Stimulated activated CD8-positive, alpha-beta memory T cell treated with anti-CD3 and anti-CD28 coated beads, Interleukin-15, amount 100 ng/mL, for 24 hours (primary cell): ENCODE measurements at places on chromosomes 7 and 10.

DNA sequence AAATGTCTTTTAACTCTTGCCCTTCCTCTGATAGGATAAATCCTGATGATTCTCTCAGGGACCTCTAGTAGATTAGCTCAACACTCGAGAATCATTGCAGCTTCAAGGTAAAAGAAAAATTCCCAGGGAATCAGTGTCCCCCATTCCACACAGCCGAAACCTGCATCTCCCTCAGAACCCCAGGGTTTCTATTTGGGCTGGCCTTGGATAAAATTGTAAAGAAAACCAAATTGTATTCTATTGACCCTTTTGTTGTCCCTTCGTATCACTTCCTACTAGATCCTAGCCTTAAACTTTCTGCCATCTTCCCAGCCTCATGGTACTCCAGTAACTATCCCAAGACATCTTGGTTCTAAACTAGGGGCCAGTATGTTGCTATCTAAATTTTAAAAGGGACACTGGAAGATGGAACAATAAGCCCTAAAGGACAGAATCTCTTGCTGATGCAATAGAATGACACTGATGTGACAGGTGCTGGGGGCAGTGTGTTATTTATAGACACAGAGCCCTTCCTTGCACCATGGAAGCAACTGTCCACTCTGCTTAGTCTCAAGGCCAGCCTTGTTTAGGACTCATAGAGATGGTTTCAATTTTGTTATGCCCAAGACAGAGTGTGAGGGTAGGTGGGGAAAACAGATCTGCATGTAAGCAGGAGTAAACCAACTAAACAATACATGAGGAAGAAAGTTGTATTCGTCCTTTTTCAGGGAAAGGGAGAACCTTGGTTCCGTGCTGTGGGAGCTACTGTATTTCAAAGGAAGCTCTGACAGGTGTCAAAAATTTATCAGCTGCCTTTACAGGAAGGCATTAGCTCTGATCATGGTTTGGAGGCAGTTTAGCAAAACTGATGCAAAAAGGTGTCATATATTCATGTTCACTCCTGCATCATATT, 7.6 kb downstream of the ASB15 start:
- DNase-seq, result no peak

- DNase-seq, result no peak
These were observed 22.8 kb upstream of the ADAMTS14 start for GRCh38 chr10:70649526-70649925.

DNA sequence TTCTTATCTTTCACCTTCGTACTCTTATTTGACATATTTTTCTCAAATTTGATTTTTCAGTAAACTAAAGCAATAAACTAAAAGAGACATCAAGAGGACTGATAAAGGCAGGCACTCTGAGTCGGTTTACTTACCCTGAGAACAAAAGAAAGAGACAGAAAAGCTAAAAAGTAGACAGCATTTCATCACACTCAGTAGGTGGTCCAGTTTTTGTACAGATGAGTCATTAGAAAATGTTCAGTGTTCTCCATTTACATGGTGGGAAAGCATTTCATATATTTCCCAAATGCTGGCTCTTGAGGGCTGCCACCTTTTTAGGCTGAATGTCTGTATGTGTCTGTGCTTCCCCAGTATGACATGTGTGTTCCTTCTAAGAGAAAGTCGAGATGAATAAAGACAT, 52.7 kb downstream of the NHLRC2 start:
- no peak for DNase-seq

DNA sequence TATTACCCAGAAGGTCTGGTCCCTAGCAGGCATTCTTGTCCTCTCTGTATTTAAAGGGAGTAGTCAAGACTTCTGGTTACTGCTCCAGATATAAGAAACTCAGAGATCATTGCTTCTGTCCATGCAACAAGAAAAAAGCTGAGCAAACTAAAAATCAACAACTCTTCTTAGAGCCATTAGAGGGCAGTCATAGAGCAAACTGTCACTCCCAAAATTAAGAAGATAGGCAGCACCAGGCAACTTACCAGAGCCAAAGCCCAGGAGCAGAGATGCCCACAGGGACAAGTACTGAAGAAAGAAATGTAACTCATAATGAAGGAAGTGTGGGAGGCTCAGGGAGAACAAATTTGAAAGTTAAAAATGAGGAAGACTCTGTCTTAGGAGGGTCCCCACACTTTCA, 472.9 kb upstream of the COBL start:
- no peak for DNase-seq

GRCh38 chr10:60508831-60509230, 119.2 kb upstream of the ANK3 start:
- DNase-seq, result no peak

- DNase-seq, result no peak
These were observed 35.9 kb upstream of the ANK3 start for GRCh38 chr10:60425392-60426110.

DNA sequence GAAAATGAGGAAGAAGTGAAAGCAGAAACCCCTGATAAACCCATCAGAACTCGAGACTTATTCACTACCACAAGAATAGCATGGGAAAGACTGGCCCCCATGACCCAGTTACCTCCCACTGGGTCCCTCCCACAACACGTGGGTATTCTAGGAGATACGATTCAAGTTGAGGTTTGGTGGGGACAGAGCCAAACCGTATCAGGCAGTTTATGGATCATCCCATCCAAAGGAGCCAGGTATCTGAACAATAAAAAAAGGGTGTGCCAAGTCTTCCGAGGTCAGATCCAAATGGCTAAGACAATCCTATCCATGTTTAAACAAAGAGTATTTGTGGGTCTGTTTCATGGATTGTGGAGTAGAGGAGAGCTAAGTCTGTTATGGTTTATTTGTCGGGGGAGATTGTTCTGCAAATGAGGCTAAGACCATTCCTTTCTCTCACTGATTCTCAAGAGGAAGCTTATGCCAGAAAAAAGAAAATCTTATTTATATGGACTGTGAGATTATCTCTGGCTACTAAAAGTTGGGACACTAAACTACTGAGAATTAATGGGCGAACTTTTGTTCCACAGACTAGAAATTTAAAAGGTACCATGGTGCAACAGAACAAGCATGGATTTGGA, 203.7 kb downstream of the IPMK start:
- no peak for DNase-seq

- no peak for DNase-seq
These were observed 74.4 kb downstream of the INPP5A start for GRCh38 chr10:132611986-132612385.

DNA sequence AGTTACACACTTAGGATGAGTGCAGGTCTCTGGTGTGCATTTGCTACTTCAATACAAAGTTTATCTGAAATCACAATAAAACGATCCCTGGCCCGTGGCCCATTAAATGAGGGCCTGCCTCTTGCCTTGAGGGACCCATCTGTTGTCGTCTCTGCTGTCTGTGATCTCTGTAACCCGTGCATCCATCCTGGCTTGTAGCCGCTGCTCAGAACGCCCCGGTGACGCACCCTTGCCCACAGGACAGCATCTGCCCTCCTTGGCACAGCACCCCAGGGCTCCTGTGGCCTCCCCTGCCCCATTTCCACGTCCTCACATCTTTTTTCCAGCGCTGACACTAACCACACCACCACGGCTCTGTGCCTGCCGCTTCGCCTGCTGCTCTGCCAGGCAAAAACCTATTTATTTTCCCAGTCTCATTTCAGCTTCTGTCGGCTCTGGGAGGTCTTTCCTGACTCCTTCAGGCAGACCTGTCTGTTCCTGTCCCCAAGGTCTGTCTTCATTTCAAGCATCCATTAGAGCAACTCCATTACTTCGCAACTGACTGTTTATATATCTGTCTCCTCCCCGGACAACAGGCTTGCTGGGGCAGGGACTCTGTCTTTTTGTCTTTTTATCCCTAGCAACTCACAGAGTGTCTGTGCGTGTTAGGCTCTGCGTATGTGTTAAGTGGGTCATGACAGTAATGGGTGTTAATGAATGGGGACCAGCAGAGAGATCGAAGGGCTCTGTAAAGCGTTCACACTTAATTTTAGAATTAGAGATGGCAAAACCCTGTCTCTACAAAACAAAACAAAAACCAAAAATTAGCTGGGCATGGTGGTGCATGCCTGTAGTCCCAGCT, 16.4 kb downstream of the CARD11 start:
- no peak for DNase-seq
